ENCODE measurements at places on chromosomes 11 and 22. TPM values are rescaled to one million over a fixed set of nuclear protein-coding genes. Genes with fewer than 3 reads are reported as not detected.

- H3K27me3 ChIP-seq = no peaks in the 10 kb centered on the region
- no peaks in the 10 kb centered on the region for H3K4me1 ChIP-seq
- H3K27ac ChIP-seq = no peak overlapping the region
- H3K4me3 ChIP-seq = no peak overlapping the region
- DNase-seq = no peak
These were observed 130.8 kb downstream of the CEP164 start for GRCh38 chr11:117458275-117459122.

GRCh38 chr11:100575860-100576717, 111.0 kb upstream of the ARHGAP42 start:
- H3K4me3 ChIP-seq = no peak overlapping the region
- peak; percentile 30 for DNase-seq
- no peaks in the 10 kb centered on the region for H3K4me1 ChIP-seq
- H3K27me3 ChIP-seq = no peaks in the 10 kb centered on the region
- H3K27ac ChIP-seq = no peak overlapping the region
- no peaks in the 10 kb centered on the region for H3K36me3 ChIP-seq

DNA sequence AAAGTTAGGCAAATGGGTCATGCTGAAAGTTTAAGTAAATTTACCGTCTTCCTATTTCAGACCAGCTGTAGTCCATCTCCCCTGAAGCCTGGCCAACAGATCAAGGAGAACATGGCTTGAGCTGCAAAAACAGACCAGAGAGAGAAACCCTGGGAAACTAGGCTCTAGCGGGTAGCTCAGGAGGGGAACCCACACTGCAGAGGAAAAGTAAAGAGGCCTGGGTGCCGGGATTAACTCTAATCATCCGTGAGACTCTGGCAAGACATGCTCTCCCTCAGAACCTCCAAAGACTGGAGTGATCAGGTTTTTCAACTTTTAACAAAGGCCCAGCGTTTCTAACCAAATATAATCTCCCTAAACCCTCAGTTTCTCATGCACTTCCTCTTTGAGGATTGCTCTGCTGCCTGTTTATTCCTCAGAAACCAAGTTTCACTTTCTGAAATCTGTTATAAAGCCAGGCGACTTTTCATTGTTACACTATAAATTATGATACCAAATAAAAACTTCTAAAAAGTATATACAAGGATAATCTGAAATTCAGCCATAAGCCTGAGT, 67.5 kb downstream of the GAB2 start:
- H3K27me3 ChIP-seq = no peaks in the 10 kb centered on the region
- no peaks in the 10 kb centered on the region for H3K36me3 ChIP-seq
- peak overlapping the region; percentile 25 for H3K4me3 ChIP-seq
- H3K27ac ChIP-seq = peak overlapping the region; percentile 80

DNA sequence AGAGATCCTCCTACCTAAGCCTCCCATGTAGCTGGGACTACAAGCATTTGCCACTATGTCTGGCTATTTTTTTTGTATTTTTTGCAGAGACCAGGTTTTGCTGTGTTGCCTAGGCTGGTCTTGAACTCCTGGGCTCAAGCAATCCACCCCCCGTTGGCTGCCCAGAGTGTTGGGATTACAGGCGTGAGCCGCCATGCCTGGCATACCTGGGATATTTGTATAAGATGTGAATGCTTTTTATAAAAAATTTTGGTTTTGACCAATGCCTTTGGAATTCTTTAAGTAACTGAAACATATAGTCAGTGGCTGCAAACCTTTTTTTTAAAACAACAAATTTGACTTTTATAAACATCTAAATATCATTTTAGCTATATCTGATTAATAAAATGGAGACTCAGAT, 42.4 kb downstream of the ADAMTS8 start:
- H3K36me3 ChIP-seq = no peaks in the 10 kb centered on the region
- no peaks in the 10 kb centered on the region for H3K27me3 ChIP-seq
- no peak for DNase-seq

DNA sequence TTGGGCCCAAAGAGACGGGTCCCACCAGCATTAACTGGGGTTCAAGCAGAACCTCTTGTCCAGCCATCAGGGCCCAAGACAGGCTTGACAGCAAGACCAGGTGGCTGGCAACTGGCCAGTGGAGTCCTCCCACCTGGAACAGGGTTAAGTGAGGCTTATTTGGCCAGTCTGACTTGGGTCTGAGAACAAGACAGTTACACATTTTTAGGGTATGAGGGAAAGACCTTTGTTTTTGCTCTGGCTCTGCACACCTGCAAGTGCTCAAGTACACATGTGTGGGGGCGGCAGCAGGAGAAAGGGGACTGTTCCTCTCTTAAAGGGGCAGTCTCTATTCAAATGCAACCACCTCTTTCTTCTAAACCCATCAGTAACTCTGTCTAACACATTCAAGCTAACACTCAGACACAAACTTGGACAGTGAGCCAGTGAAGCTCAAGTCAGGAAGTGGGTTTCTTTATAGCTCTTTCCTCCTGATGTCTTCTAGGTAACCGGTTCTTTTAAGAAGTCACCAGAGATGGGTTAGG, 116.2 kb downstream of the ETS1 start:
- H3K36me3 ChIP-seq = no peaks in the 10 kb centered on the region
- H3K27ac ChIP-seq = no peak overlapping the region
- no peaks in the 10 kb centered on the region for H3K27me3 ChIP-seq
- H3K4me1 ChIP-seq = peaks cover 6% of the 10 kb centered on the region
- H3K4me3 ChIP-seq = no peak overlapping the region
- no peak for DNase-seq

- no peak overlapping the region for H3K4me3 ChIP-seq
- H3K36me3 ChIP-seq = no peaks in the 10 kb centered on the region
- no peaks in the 10 kb centered on the region for H3K27me3 ChIP-seq
- DNase-seq = no peak
These were observed 7.9 kb downstream of the RTN4R start for GRCh38 chr22:20260071-20260765.

DNA sequence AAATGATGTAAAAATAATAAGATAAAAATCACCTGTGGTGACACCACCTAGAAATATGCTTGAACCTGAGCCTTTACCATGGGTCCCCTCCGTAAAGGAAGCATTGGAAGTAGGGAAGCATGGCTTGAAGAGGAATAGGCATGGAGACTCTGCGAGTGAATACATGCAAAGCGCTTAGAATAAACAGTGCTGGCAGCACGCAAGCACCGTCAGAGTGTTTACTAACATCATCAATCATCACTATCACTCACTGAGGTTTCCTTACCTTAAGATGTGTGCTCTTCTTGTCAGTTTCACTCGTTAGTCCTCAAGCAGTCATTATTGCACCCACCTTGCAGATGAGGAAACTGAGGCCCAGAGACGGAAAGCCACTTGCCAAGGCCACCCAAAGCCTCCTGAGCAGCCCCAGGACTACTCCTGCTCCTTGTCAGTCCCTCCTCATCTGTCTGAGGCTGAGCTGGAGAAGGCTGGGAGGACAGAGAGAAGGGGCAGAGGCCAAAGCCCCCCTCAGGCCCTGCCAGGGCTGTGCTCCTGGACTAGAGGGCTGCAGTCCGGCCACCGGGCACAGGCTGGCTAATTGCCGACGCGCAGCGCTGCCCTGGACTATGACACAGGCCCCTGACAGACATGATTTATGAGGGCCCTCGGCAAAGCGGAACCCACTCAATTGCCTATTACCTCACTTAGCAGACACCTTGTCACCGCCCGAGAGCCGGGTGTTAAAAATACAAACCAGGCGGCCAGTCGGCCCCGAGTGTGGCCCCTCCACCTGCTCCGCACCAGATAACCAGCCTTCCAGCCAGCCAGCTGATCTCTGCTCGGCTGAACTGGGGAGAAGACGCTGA, 168.9 kb downstream of the MN1 start:
- no peaks in the 10 kb centered on the region for H3K27me3 ChIP-seq
- H3K4me3 ChIP-seq = no peak overlapping the region
- no peak overlapping the region for H3K27ac ChIP-seq
- no peak for DNase-seq
- H3K4me1 ChIP-seq = no peaks in the 10 kb centered on the region

DNA sequence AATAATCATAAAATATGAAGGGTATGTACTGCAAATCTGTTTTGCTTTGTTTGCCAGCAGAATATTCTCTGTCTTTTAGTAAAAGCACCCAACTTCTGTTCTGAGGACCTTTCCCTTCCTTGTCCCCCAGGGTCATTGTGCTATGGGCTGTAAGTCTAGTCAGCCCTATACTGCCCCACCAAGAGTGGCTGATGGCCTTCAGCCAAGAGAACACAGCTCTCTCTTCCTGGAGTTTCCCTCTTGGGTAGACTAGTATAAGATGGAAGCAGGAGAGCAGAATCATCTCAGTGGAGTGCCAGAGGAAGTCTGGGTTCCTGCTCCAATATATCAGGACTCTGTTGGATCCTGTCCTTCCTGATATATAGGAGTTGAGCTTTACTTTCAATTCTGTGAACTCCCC, 29.0 kb downstream of the MMP13 start:
- no peak overlapping the region for H3K27ac ChIP-seq
- no peak for DNase-seq
- H3K4me1 ChIP-seq = no peaks in the 10 kb centered on the region

GRCh38 chr11:111422494-111423249, 43.6 kb upstream of the POU2AF1 start:
- no peaks in the 10 kb centered on the region for H3K27me3 ChIP-seq
- peaks cover 8% of the 10 kb centered on the region for H3K4me1 ChIP-seq
- H3K4me3 ChIP-seq = no peak overlapping the region
- DNase-seq = peak; percentile 58
- no peaks in the 10 kb centered on the region for H3K36me3 ChIP-seq
- H3K27ac ChIP-seq = no peak overlapping the region

GRCh38 chr22:32354360-32355351, 3.0 kb upstream of the RFPL3 start:
- H3K27ac ChIP-seq = peak overlapping the region; percentile 54
- H3K36me3 ChIP-seq = no peaks in the 10 kb centered on the region
- H3K27me3 ChIP-seq = no peaks in the 10 kb centered on the region
- no peaks in the 10 kb centered on the region for H3K4me1 ChIP-seq
- no peak overlapping the region for H3K4me3 ChIP-seq
- no peak for DNase-seq

DNA sequence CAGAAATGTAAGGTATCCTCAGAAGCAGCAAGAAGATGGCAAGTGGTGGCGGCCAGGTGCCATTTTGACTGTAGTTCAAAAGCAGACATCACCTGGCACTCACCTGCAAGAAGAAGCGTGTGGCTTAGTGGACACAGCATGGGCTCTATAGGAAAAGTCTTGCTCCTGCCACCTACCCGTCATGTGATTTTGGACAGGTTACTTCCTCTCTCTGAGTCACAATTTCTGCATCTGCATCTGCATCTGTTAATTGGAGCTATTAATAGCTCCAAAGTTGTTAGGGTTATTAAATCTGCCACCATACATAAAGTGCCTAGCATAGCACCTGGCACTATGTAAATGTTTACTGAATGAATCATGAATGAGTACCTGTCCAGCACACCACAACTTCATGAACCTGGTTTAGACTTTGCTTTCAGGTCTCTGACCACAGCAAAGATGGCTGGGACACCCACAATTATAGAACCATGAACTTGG, 16.8 kb downstream of the RAB30 start:
- H3K4me1 ChIP-seq = no peaks in the 10 kb centered on the region
- H3K36me3 ChIP-seq = no peaks in the 10 kb centered on the region
- no peak overlapping the region for H3K4me3 ChIP-seq
- no peaks in the 10 kb centered on the region for H3K27me3 ChIP-seq
- H3K27ac ChIP-seq = no peak overlapping the region

DNA sequence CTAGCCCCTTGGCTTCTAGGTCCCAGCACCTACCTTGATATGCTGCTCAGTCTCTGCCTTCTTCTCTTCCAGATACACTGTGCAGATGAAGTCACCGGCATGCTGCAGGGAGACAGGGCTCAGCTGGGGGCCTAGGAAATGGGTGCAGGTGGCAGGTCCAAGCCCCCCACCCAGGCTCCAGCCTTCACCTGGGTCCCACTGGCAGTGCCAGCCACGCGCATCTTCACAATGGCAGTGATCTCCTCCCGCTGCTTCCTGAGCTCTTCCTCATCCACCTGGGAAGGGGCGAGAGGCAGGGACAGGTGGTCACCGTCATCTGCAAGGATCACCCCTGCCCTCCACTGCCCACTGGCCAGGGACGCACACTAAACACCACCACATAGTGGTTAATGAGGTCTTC, 21.1 kb upstream of the PDE2A start:
- H3K4me1 ChIP-seq = no peaks in the 10 kb centered on the region
- H3K36me3 ChIP-seq = no peaks in the 10 kb centered on the region
- no peak overlapping the region for H3K27ac ChIP-seq
- no peaks in the 10 kb centered on the region for H3K27me3 ChIP-seq

- H3K4me3 ChIP-seq = no peak overlapping the region
- no peak for DNase-seq
- H3K27me3 ChIP-seq = no peaks in the 10 kb centered on the region
- H3K27ac ChIP-seq = peak overlapping the region; percentile 77
- H3K4me1 ChIP-seq = no peaks in the 10 kb centered on the region
These were observed 86.8 kb downstream of the PDHX start for GRCh38 chr11:35003186-35003585.

DNA sequence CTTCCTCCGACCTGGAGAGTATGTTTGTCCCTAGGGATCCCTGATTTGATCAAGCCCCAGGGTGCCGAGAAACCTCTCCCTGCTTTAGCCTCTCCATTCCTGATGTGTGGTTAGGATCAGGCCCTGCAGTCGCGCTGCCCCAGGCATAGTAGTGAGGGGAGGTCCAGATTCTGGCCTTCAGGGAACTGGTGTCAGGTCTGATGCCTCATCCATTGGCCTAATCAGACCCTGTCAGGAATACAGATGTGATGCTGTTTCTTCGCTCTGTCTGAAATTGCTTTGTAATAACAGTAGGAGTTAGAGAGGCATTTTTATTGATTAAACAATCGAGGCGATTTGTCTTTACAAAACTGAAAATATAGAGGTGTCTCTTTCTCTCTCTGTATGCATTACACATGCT, 75.2 kb downstream of the GRIK4 start:
- no peaks in the 10 kb centered on the region for H3K27me3 ChIP-seq
- H3K4me3 ChIP-seq = no peak overlapping the region
- no peak for DNase-seq
- no peak overlapping the region for H3K27ac ChIP-seq
- H3K4me1 ChIP-seq = no peaks in the 10 kb centered on the region

- peak; percentile 39 for DNase-seq
- no peak overlapping the region for H3K4me3 ChIP-seq
- peaks cover 41% of the 10 kb centered on the region for H3K27me3 ChIP-seq
These were observed 7.1 kb downstream of the TBX1 start for GRCh38 chr22:19767427-19768341.

- H3K4me3 ChIP-seq = peak overlapping the region; percentile 95
- peak; percentile 41 for DNase-seq
- no peaks in the 10 kb centered on the region for H3K36me3 ChIP-seq
- peaks cover 7% of the 10 kb centered on the region for H3K4me1 ChIP-seq
- H3K27ac ChIP-seq = peak overlapping the region; percentile 75
These were observed 559 bp downstream of the RANBP1 start for GRCh38 chr22:20116376-20116950.

GRCh38 chr11:115965767-115966504, 461.7 kb upstream of the CADM1 start:
- no peaks in the 10 kb centered on the region for H3K4me1 ChIP-seq
- H3K36me3 ChIP-seq = no peaks in the 10 kb centered on the region
- DNase-seq = no peak
- no peak overlapping the region for H3K27ac ChIP-seq

GRCh38 chr22:25972397-25972796, 196.9 kb upstream of the SEZ6L start:
- no peaks in the 10 kb centered on the region for H3K4me1 ChIP-seq
- no peak overlapping the region for H3K4me3 ChIP-seq
- no peak for DNase-seq

Gene PTDSS2
- 24.4 TPM for total RNA-seq

Gene BRSK2
- 1.5 TPM for total RNA-seq

Gene CD6
- 0.91 TPM for total RNA-seq

Gene DDIAS
- total RNA-seq = 6.2 TPM

Gene SCN3B
- 0.51 TPM for total RNA-seq
